ENCODE measurements at places on chromosomes 11 and 22.

DNA sequence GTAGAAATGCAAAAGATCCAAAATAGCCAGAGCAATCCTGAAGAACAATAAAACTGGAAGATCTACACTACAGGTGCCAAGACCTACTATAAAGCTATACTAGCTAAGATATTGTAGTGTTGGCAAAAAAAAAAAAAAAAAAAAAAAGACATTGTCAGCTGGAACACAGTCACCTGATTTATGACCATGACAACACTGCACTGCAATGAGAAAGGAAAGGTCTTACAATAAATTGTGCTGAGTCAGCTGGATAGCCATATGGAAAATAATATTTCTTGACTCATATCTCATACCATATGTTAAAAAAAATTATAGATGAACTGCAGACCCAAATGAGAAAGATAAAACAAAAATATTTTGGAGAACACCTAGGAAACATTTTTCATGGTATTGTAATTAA is 3.1 kb upstream of the PANX3 start:
- DNase-seq: no peak

DNA sequence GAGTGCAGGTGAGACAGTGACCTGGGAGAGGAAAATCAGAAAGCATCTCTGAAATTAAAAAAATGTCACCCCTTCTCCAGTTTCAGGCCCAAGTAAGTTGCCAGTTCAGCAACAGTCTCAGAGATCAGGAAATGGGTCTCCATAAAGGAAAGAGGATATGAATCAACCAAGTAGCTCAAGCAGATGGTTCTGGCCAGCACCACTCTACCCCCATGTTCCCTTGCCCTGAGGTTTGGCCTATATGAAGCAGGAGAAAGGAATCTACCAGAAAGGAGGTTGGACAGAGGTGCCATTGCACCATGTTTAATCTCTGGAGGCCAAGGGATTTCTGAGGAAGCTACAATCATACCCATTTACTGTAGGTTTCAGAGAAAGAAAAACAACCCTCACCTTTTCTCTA is 7.7 kb downstream of the FZD4 start:
- DNase-seq: no peak

DNA sequence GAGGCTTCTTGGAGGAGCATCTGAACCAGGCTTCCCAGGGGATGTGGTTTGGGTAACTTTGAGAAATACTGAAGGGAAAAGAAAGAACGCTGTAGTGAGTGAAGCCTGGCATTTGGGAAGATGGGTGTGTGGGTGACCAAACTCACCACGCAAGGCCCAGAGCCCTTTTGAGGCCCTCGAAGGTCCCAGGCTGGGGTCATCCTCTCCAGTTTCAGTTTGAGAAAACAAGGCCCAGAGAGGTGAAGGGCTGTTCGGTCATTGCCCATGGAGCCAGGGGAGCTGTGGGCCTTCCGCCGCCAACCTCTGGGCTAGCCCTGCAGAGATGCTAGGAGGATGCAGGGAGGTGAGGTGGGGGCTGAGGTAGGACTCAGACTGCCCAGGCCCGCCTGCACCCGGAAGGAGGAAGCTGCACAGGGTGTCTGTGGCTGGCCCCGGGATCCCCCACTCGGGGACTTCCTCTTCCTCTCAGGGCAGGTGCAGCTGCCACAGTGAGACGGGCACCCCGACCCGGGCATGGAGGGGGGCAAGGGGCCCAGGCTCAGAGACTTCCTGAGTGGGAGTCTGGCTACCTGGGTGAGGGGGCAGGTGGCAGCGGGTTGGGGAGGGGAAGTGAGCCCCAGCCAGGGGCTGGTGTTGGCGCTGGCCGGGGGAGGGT is at the start of gene CCDC88B:
CCDC88B (plus strand) TSS at position 451 of the 655 bp plus-strand sequence; CDS start at position 514, 63 bp downstream.
- no peak for DNase-seq

- DNase-seq: no peak
Measured at GRCh38 chr11:10568486-10568941, at the start of gene LYVE1. Gene LYVE1, minus strand, starts transcription at chr11:10568665. Its CDS starts 133 bp downstream, at chr11:10568532.

DNA sequence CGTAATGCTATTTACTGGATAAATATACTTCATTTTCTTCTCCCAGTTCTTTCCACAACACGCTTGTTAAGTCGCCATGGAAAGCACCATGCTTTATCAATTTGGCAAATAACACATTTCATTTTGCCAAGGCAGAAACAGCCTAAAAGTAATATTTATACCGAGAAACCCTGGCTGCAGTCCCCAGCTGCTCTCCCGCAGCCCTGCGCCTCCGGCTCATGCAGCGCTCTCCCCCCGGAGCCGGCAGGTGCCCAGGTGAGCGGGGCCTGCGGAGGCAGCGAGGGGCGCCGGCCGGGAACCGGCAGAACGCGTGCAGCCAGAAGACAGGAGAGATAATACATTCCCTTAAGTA is 681 bp upstream of the ARHGEF12 start:
- no peak for DNase-seq

GRCh38 chr11:59802639-59803176 is 7.9 kb downstream of the MRPL16 start:
- peak; percentile 21 for DNase-seq

DNA sequence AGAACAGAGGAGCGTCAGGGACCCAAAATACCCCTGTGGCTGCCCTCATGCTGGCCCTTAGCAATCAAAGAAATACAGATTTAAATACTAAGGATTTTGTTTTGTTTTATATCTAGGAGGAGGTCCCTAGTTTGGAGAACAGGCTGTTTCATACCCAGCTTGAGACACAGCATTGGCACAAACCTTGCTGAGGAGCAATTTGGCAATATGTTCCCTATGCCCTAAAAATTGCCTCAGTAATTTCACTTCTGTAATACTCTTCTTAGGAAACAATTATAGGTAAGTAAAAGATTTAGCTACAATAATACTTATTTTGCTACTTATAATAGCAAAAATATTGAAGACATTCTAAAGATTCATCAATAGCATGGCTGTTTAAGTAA is 37.0 kb downstream of the TSKU start:
- DNase-seq: no peak

DNA sequence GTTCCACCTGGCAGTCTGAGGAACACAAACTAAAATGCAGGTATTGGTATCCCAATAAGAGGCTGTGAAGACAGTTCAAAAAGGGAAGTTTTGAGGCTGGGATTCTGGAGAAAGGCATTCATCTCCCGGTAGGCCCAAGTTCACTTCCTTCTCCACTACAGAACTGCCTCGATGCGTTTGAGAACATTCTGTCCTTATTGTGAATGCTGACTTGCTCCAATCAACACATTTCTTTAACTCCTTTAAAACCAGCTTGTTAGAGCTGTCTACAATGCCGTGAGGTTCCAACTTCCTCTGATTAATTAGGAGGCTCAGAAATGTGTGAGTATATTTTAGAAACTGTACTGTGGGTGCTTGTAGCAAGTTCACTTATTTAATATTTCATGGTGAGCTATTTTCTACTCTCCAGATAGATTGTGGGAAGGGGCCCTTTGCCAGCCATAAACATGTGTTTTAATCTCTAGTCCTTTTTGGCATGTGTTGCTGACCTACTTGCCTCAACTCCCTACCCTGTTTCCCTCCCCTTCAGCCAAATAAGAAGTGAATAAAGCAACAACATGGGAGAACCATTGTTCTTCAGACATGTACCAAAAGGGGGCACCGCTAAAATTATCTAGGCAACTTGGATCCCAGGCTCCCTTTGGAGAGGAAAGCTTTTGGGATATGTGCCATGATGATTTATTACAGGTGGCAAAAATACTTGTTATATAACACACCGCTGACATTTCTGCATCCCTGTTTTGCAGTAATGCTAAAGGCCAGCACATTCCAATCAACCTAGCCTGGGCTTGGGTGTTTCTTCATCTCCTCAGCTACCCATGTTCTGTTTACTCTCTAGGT is 245.6 kb downstream of the BLID start:
- no peak for DNase-seq

DNA sequence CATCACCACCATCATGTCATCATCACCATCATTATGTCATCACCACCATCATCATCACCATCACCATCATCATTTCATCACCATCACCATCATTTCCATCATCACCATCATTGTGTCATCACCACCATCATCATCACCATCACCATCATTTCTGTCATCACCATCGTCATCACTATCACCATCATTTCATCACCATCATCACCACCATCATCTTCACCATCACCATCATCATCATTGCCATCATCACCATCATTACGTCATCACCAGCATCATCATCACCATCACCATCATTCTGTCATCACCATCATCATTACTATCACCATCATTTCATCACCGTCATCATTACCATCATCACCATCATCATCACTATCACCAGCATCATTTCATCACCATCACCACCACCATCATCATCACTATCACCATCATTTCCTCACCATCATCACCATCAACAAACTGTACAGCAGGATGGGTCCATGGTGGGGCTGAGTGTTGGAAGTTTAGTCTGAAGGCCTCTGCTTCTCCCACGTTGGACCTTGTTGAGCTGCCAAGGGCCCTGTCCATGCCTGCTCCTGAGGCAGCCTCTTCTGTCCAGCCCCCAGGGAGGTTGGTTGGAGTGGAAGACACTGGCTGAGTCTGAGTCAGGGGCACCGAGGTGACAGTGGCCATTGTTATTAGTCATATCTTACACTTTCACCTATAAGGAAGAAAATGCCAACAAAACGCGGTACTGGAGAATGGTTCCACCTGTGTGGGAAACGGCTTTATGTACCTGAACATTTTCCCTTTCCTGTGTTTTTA is 247.1 kb downstream of the TBC1D22A start:
- DNase-seq: no peak

DNA sequence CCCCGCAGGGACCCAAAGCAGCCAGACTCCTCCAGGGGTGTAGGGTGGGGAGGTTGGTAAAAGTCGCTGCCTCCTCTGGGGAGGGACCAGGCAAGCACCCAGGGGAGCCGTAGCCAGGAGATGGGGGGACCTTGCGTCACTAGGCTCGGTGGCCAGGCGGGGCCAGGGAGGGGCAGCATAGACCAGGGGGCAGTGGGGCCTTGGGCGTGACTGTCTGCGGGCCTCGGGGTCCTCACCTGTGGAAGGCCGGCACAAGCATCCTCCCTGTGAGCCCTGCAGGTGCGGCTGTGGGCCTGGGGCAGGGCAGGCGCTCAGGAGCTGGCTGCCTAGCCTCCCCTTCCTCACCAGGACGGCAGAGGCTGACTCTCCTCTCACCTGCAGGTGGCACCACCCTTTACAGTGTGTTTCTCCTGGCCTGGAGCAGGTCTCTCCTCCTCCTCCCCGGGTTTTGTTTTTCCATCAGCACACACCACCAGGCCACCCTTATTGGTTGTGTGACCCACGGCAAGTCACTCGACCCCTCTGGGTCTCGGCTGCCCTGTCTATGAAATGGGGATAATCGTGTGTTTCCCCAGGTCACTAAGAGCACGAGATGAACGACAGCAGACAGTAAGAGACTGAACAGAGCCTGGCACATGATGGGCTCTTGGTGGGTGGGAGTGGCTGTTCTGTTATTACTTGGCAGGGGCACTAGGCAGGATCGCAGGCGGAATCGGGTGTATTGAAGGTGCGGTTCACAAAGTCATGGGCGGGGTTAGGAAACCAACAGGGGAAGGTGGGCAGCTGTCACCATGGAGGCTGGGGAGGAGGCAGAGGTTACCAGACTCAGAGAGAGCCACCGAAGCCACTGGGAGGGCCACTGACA is 52.7 kb downstream of the FLRT1 start:
- no peak for DNase-seq

- DNase-seq: no peak
Measured at GRCh38 chr22:23692598-23693291, 1.9 kb downstream of the RGL4 start.

GRCh38 chr22:29998627-29999384 is 81.5 kb upstream of the HORMAD2 start:
- no peak for DNase-seq

DNA sequence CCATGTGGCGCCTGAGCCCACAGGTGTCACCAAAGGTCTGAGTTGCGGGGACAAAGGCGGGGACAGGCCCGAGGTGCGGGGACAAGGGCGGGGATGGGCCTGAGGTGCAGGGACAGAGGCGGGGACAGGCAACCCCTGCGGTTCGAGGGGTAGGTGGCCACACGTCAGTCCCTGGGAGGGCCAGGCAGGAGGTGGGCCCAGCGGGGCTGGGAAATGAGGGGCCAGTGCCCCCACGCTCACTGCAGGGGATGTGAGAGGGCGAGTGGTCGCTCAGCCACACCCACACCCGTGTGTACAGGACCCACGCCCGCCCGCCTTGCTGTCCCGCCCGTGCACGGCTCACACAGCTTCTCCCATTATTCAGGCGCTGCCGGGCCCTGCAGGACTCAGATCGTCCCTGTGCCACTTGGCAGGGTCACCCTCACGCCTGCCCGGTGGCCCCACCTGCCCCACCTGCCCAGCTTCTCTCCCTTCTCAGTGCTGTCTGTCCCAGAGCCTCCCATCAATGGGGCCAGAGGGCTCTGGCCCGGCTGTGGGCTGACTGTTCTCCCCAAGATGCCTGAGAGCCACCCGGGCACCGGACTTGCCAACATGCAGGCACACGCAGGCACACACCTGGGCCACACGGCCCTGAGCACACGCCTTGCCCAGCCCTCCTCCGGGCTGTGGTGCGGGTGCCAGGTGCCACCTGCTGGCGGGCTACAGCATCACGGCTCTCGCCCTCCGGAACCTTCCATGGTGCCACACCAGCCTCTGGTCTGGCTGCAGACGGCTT is 14.2 kb upstream of the MUC6 start:
- DNase-seq: no peak

DNA sequence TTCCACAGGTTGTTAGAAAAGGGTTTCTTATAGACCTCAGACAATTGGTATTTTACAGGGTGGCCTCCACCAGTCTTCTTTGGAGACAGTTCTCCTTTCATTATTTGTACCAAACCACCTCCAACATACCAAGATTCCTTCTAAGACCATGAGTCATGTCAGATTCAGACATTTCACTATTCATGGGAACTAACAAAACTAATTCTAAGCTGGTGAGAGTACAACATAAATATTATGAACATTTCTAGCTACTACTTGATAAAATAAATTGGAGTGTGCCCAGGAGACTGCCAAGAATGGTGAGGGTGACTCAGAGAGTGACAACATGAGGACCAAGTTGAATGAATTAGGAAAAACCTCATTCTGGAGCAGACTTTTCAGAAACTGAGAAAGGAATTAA is 494.6 kb upstream of the LRRC4C start:
- no peak for DNase-seq

GRCh38 chr11:11318961-11319360 is 34.1 kb downstream of the CSNK2A3 start:
- DNase-seq: no peak

- DNase-seq: no peak
Measured at GRCh38 chr22:19109198-19110063, 12.8 kb downstream of the DGCR2 start.

All from urinary bladder (tissue), 4 donors.